Urinary bladder (tissue), 4 donors: ENCODE measurements at places on chromosomes 4 and X. TPM values are rescaled to one million over a fixed set of nuclear protein-coding genes. Genes with fewer than 3 reads are reported as not detected.

- no peak for DNase-seq
These were observed 272.5 kb downstream of the EVC2 start for GRCh38 chr4:5435823-5436222.

Gene CDS1
- 5.3 TPM for total RNA-seq

DNA sequence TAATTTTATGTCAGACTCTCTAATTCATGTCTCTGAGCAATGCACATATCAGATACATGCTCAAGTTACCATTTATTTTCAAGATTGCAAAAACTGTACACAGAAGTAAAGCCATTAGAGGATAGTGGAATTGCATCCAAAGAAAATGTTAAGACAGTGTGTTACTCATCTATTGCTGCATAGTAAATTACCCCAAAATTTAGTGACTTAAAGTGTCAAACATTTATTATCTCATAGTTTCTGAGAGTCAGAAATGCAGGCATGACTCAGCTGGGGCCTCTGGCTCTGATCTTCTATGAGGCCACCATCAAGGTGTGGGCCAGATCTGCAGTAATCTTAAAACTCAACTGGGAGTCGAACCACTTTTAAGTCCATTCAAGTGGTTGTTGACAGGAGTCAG is 275.2 kb downstream of the QDPR start:
- no peak for DNase-seq

DNA sequence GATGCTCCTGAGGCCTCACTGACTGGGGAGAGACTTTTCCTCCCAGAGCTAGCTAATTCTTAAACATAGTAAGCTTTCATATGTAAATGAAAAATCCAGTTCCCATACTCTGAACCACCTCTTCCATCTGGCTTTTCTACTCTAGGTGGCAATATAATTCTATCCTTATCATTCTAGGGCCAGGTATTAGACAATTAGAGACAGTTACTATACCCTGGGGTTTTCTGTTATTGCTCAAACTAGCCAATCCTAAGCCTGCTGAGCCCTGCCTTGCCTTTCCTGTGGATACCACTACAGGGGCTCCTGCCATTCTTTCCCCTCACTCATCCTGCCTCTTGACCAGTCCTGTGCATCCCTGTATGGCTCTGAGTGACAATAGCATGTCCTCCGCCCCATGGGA is 552.0 kb downstream of the STIM2 start:
- no peak for DNase-seq

DNA sequence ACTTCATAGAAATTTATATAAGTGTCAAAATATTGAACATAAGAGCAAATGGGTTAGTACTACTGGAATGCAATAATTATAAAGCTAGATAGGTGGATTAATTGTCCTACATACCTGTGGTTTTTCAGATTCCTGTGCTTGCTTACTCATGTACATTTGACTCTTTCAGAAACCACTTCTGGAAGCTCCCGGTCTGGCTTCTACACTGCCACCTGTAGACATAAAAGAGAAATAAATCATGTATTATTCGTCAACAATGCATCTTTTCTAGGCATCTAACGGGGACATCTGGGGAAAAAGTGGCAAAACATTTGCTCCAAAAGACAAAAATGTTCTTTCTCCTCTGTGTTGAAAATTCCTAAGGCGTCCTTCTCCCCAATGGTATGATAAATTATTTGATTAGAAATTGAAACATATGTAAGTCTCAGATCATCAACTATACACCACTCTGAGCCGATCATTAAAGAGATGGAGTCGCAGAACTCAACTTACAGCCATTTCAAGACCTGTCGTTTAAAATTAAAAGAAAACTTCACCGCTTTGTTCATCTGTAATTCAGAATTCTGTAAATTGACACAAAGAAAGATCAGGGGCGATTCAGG is 648.7 kb upstream of the DIPK2B start:
- peak; percentile 11 for DNase-seq

Gene CFAP299
- not detected for total RNA-seq

DNA sequence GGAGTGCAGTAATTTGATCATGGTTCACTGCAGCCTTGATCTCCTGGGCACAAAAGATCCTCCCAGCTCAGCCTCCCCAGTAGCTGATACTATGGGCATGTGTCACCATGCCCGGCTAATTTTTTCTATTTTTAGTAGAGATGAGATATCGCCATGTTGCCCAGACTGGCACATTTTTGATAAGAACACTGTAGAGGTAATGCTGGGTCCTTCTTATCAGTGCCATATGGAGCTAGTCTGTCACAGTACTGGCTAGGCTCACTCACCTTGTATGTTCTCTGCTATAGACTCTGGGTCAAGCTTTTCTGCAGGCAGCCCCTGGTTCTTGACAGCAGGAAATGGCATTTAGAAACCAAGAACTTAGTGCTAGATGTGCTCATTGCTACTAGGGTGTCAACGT is 53.9 kb downstream of the BCOR start:
- DNase-seq: no peak
